NCI-H1436 treated with DMSO at 0.1 percent for 48 hours (cell line): ENCODE measurements at places on chromosomes 2 and 18.

- DNase-seq, result no peak
Measured at GRCh38 chr2:119136093-119136492, 22.5 kb downstream of the C1QL2 start.

GRCh38 chr2:136116151-136116812 is 1.7 kb downstream of the CXCR4 start:
- no peak for DNase-seq

DNA sequence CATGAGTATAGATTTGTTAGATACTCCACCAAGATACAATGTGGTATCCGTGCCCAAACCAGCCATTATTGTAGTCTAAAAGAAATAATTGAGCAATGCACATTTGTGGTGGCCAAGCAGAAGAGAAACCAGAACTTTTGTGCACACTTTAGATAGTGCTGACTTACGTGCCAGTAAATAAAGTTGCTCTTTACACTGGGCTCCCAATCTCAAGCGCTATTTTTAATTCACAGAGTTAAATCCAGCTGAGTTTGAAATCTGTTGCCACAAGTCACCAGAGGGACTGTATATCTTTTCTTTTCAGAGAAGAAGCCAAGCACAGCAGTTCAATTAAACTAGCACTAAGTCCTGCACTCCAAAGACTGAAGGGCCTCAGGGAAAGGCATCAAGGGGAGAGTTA is 680.4 kb downstream of the TDRD15 start:
- DNase-seq, result no peak

DNA sequence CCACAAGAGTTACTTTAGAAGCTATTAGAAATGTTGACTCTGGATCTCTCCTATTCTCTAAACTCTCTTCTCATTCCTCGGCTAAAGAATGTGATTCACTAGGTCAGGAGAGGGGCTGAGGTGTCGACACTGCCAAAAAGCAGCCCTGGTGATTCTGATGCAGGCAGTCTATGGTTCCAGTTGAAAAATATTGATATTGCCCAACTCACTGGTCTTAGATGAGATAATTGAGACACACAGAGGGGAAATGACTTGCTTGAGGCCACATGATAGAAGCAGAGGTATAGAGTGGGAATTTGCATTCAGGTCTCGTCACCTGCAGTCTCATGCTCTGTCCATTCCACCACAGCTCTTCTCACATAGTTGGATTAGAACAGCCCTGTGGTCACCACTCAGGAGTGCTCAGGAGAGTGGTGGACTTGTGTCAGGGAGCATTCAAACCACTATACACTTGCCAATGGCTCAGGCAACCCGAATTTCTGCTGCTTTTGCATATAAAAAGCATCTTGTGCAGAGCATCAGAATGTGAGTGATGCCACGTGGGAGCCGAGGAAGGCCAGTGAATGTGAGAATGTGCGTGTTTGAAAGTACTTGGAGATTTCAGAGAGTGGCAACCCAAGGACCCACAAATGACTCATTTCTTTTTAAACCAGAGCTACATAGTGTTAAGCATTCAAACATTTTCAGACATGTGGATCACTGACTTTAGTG is 65.1 kb upstream of the CTLA4 start:
- no peak for DNase-seq

- DNase-seq, result no peak
Measured at GRCh38 chr2:124476291-124476690, 451.2 kb downstream of the CNTNAP5 start.

DNA sequence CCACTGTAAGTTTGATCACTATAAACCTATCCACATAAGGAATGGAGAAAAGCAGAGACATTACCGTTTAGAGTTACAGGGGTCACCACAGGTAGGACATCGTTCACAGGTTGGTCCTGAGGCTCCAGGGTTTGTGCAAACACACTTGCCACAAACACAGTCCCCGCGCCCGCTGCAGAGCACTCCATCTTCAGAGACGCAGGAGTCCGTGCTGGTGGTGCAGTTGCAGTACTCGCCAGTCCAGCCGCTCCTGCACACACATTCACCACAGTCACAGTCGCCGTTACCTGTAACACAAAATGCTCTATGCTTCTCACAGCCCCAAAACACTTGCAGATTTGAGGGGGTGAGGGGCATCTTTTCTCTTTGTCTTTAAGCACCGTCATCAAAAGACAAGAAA is 63.9 kb upstream of the PLA2R1 start:
- no peak for DNase-seq

DNA sequence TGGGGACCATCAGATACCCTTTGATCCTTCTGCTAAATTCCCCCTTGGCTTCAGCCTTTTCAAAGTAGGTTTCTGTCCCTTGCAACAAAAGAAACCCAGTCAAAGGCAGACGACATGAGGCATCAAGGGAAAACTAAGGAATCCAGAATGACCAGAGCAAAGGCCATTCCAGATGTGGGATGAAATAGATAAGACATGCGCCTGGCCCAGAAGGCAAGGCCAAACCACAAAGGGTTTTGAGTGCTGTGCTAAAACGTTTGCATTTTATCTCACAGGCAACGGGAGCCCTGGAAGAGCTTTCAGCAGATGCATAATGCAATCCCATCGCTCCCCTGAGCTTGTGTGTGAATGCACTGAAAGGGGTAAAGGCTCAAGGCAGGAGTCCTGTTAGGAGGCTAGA is 17.7 kb downstream of the CXCR1 start:
- no peak for DNase-seq

DNA sequence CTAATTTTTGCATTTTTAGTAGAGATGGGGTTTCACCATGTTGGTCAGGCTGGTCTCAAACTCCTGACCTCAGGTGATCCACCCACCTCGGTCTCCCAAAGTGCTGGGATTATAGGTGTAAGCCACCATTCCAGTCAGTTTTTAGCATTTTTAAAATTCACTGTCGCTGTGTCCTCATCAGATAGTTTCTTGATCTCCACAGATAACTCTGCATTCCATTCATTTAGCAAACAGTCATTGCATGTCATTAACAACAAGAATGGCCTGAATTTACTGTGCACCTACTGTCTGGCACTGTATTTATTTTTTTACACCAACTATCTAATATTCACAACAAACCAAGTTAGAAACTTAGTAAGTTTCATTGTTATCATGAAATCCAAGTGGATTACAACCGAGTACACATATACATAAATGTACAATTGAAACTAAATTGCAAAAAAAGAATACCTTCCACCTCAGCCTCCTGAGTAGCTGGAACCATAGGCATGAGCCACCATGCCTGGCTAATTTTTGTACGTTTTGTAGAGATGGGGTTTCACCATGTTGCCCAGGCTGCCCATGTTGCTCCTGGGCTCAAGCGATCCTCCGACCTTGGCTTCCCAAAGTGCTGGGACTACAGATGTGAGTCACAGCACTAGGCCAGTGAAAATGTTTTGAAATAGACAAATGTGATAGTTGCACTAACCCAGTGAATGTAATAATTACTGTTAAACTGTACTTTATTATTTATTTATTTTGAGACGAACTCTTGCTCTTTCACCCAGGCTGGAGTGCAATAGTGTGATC is 4.3 kb downstream of the MCEE start:
- no peak for DNase-seq

GRCh38 chr2:162732946-162733698 is 105.4 kb downstream of the KCNH7 start:
- DNase-seq, result no peak
